Sigmoid colon (tissue), 7 donors: ENCODE measurements at places on chromosomes 11 and 22. TPM values are rescaled to one million over a fixed set of nuclear protein-coding genes. Genes with fewer than 3 reads are reported as not detected.

CCDC73 gene
- polyA plus RNA-seq: not detected

NR1H3 gene
- 90.1 TPM for polyA plus RNA-seq

RAC2 gene
- polyA plus RNA-seq: 138 TPM

FOXRED2 gene
- under 0.01 TPM for polyA plus RNA-seq

KCTD14 gene
- 11.6 TPM for polyA plus RNA-seq

KBTBD3 gene
- 6.2 TPM for polyA plus RNA-seq

SEC14L3 gene
- not detected for polyA plus RNA-seq

HEPHL1 gene
- not detected for polyA plus RNA-seq

MPZL3 gene
- polyA plus RNA-seq: 6.2 TPM

FGF4 gene
- not detected for polyA plus RNA-seq

SMC1B gene
- polyA plus RNA-seq: not detected

SLC25A45 gene
- 12.8 TPM for polyA plus RNA-seq

IFITM2 gene
- 164 TPM for polyA plus RNA-seq

ANKK1 gene
- 0.45 TPM for polyA plus RNA-seq

ARVCF gene
- 3.9 TPM for polyA plus RNA-seq

LSP1 gene
- 80.2 TPM for polyA plus RNA-seq

IFITM1 gene
- polyA plus RNA-seq: 58.9 TPM

OTUB1 gene
- 96.4 TPM for polyA plus RNA-seq

SLC1A2 gene
- 0.23 TPM for polyA plus RNA-seq

CNGA4 gene
- polyA plus RNA-seq: not detected

RASSF10 gene
- polyA plus RNA-seq: not detected

ZC3H12C gene
- polyA plus RNA-seq: 1.8 TPM

SELENOO gene
- polyA plus RNA-seq: 15.7 TPM

HBD gene
- not detected for polyA plus RNA-seq

MIF gene
- polyA plus RNA-seq: 333 TPM

OR8G5 gene
- 0.10 TPM for polyA plus RNA-seq

NCF4 gene
- 35.8 TPM for polyA plus RNA-seq

TH gene
- 0.17 TPM for polyA plus RNA-seq
